ENCODE measurements at places on chromosomes 1 and 21. TPM values are rescaled to one million over a fixed set of nuclear protein-coding genes. Genes with fewer than 3 reads are reported as not detected.
A peak's percentile ranks its signal among the peaks of the same experiment; 100 is the strongest.

DNA sequence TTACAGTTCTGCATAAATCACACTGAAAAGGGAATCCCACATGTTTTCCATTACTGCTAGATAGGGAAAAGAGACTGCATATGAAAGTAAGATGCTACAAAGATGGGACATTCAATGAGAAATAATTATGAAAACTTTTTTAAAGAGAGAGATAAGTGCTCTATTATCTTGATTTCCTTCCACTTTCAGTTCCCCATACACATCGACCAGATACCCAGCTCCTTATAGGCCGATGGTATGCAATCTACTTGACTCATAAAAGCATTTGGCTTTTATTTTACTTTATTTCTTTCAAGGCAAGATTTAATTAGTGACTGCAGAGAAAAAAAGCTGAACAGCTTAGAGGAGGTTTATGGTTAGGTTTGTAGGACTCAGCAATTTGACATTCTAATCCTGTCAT, 13.1 kb downstream of the BRINP2 start:
- no peak for DNase-seq

DNA sequence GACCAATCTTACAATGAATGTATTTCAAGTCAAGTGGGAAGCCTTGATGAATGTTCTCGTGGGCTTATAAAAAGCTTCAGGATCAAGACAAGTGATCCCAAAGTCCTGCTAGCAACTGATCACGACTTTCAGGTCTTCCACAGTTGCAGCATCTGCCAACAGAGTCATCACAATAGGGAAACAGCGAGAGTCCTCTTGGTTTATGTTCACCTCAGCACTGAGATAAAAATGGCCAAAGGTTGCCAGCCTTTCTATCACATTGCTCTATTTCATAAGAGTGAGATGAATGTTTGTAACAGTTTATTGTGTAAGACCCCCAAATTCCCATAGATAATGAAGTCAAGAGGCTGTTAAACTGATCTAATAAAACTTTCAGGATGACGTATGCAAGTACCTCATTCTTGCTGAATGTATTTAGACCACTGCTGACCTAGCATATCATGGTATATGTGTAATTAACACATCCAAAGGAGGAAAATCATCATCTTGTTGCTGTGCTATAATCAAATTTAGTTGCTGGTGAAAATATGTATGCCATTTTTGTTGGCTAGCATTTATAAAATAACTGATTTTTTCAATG, 150.6 kb downstream of the TGFBR3 start:
- no peak for DNase-seq

GRCh38 chr1:165355139-165355976, 1.2 kb downstream of the LMX1A start:
- peak; percentile 9 for DNase-seq

- no peak for DNase-seq
Measured at GRCh38 chr1:17566417-17566816, 26.9 kb downstream of the ARHGEF10L start.

- DNase-seq: no peak
Measured at GRCh38 chr1:5254131-5254725, 599.8 kb downstream of the AJAP1 start.

DNA sequence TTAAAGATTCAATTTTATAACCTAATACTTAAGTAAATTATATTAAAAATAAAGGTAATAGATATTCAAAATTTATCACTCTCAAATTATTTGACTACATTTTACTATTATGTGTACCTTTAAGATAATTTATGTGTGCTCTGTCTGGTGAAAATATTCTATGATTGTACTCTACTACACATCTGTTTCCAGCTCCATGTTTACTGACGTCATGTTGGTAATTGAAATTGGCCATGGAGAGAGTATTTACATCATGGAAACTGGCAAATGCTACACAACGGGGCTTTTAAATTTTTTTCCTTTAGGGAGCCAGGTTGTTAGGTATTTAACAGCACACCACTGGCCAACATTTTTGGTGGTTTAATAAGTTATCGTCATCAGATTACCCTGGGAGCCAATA, 204.5 kb upstream of the KIAA0040 start:
- no peak for DNase-seq

GRCh38 chr1:32965251-32965747, 690 bp upstream of the RNF19B start:
- no peak for DNase-seq

DNA sequence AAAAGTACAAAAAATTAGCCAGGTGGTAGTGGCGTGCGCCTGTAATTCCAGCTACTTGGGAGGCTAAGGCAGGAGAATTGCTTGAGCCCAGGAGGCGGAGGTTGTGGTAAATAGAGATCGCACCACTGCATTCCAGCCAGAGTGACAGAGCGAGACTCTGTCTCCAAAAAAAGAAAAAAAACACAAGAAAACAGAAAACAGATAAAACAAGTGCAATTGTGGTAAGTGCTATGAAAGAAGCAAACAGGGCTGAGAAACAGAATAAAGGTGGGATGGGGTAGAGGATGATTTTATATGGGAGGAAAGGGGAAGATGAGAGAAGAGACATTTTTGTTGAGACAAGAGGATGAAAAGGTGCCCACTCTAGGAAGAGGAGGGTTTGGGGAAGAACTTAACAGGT, 5.0 kb upstream of the SOX13 start:
- no peak for DNase-seq

CA6 gene
- 0.66 TPM for total RNA-seq

GRCh38 chr21:41752231-41752681, 14.6 kb downstream of the RIPK4 start:
- no peak for DNase-seq

DCST2 gene
- 1.5 TPM for total RNA-seq

ZNF691 gene
- total RNA-seq: 9.8 TPM

FBLIM1 gene
- total RNA-seq: not detected
